ENCODE measurements at places on chromosomes 16 and 17.

DNA sequence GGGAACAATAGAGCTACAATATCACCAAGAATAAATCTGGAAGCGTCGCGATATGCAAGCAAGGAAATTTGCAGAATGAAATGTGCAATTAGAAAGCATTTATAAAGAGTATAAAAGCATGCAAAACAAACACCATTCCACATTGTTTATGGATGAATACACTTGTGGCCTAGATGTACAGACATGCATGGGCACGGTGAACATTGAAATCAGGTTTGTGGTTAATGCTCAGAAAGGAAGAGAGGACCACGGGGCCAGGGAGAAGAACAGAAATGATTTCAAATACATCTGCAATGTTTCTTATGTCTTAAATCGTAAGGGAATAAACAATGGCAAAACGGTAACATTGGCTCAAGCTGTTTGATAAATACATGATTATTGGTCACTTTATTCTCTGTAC is 235.9 kb downstream of the FOXL1 start:
- DNase-seq = no peak

GRCh38 chr16:27583634-27584033 is 33.7 kb downstream of the KATNIP start:
- DNase-seq = no peak

- no peak for DNase-seq
Observed at GRCh38 chr17:41413982-41414381, 10.4 kb downstream of the KRT37 start.

DNA sequence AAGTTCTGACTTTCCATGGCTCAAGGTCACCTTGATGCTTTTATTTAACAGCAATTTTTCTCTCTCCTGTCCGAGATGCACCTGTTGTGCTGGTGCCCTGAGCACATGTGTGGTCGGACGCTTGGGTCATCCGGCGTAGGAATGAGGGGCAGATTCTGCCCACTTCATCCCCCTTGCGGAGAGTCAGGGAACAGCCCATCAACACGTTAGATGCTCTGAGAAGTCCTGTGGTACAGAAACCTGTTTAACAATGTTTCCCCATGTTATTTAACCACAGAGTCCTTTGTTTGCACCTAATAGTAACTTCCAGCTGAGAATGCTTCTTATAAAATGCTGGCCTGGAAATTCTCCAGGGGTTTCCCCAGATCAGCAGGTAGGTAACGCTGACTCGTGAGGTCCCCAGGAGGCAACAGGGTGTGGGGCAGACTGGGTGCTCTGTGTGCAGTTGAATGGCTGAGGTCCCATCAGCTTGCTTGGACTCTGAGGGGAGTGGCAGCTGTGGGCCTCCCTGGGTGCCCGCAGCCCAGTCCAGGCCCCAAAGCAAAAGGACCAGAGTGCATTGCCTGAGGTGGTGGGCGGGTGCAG is 17.8 kb downstream of the DOC2B start:
- no peak for DNase-seq

DNA sequence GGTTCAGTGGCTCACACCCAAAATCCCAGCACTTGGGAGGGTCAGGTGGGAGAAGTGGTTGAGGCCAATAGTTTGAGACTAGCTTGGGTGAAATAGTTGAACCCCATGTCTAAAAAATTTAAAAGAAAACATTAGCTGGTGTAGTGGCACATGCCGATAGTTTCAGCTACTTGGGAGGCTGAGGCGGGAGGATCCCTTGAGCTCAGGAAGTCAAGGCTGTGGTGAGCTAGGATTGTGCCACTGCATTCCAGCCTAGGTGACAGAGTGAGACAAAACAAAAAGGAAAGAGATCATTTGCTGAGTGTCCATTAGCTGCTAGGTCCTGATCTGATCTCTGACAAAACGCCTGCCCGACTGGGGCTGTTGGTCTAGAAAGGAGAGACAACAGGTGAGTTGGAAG is 14.1 kb upstream of the DBNDD1 start:
- peak; percentile 23 for DNase-seq

DNA sequence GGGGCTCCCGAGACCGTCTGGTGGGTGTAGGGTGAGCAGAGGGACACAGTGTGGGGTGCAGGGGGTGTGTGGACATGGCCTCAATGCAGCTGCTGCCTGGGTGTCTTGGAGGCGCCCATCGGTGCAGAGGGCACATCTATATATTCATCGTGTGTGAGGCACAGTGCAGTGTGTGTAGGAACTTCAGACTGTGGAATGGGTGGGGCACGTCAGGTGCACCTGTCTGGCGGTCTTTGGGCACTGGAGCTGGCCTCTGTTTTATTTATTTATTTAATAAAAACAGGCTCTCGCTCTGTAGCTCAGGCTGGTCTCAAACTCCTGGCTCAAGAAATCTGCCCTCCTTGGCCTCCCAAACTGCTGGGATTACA is 16.8 kb downstream of the LASP1 start:
- DNase-seq = no peak

- peak; percentile 96 for DNase-seq
Observed at GRCh38 chr17:50173335-50173941, 7.6 kb downstream of the SGCA start.

DNA sequence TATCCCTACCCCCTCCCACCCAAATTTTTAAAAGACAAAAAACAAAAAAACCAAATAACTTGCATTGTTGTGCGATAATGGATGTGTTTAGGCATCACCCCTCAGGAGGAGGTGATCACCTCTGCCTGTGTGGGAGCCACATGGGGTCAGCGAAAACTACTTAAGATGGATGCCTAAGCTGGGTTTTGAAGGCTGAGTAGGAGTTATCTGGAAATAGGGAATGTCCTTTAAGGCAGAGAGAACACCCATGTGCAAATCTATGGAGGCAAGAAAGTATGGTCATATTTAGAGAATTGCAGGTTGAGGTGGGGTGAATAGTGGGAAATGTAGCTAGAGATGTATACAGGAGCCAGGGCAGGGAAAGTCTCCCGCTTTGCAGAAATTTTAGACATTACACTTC is 5.6 kb upstream of the TACO1 start:
- no peak for DNase-seq

DNA sequence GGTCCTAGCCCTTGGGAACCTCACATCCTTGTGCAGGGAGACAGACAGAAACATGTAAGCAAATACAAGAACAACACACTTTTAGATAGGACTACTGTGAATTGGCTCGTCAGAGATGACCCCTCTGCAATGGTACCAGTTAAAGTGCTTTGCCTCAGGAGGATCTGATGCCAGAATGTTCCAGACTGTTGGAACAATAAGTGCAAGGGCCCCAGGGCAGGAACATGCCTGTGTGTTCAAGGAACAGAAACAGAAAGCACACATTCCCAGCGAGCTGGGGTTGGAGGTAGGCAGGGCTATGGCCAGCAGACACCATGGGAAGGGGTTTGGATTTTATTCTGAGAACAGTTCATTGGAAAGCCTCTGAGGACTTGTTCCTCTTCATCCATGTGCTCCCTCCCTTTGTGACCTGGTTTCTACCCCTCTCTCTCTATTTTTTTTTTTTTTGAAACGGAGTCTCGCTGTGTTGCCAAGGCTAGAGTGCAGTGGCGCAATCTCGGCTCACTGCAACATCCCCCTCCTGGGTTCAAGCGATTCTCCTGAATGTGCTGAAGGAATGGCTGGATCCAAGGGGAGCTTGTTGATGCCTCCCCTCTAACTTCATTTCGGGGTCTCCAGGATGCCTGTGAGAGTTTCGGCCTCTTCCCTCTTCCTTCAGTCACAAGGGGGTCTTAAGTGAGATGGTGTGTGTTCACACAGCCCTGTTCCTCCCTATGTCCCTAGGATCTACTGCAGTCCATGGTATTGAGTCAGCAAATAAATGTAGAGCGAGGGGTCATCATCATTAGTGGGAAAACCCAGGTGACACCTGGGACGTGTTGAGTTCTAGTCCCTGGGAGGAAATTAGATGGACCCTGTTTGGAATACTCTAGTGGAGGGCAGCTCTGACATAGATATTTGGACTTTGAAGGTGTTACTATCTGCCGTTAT is 6.4 kb downstream of the STAT5A start:
- no peak for DNase-seq

GRCh38 chr16:75385507-75386152 is 47.7 kb downstream of the CFDP1 start:
- peak; percentile 82 for DNase-seq

- DNase-seq = no peak
Observed at GRCh38 chr16:81107511-81107910, 11.3 kb upstream of the GCSH start.

- DNase-seq = peak; percentile 22
Observed at GRCh38 chr16:24609740-24610415, 70.5 kb downstream of the RBBP6 start.

- no peak for DNase-seq
Observed at GRCh38 chr17:60661489-60661888, 16.2 kb upstream of the BCAS3 start.

- DNase-seq = peak; percentile 23
Observed at GRCh38 chr16:1174477-1175357, 21.8 kb downstream of the CACNA1H start.

- DNase-seq = no peak
Observed at GRCh38 chr17:36195434-36196130, 976 bp downstream of the CCL3L1 start.

GRCh38 chr17:7220593-7221277 is 997 bp downstream of the ACADVL start:
- peak; percentile 68 for DNase-seq

DNA sequence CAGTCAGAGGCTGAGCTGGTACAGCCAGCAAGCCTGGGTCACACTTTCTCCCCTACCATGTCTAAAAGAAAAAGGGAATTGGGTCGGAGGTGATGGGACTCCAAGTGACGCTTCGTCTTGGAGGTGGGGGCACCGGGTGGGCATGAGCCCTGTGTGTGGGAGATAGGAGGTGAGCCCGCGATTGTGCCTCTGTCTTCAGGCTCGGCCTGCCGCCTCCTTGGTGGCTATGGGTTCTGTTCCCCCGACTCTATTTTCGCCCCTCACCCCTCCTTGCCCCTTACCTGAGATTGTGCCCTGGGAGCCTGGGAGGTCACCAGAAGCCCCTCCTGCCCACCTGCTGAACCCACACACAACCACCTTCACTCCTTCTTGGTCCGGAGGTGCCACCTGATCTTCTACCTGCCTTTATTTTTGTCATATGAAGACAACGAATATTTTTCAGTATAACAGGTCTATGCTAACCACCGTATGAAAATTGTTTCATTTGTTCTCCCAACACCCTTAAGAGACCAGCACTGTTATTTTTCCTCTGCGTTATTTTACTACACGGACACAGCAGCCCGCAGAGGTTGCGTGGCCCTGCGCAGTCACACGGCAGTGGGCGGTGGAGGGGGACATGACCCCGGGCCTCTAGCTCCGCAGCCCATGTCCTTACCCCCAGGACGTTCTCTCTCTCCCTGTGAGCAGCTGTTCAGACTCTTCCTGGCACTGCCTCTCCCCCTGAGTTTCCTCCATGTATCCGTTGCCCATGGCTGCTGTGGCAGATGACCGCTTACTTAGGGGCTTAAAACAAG is 49.9 kb downstream of the ATP2C2 start:
- DNase-seq = no peak

GRCh38 chr17:54907376-54907775 is 6.7 kb downstream of the TOM1L1 start:
- no peak for DNase-seq

GRCh38 chr16:4378999-4379690 is 7.5 kb downstream of the VASN start:
- DNase-seq = no peak

DNA sequence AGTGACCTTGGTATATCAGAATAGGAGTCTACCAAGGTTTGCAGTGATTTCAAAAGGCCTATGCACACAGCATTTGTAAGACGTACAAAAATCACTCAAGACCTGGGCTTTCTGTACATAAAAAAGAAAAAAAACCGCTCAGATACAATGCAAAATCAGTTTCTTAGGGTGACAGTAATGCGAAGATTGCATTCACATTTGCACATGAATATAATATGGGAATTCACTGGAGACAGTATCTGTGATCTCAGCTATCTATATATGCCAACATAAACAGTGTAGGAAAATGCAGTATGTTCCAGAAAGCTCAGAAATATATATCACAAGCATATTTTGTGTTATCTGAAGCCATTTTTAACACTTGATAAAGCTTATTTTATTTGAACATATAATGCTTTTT is 176.4 kb upstream of the MYOCD start:
- no peak for DNase-seq

DNA sequence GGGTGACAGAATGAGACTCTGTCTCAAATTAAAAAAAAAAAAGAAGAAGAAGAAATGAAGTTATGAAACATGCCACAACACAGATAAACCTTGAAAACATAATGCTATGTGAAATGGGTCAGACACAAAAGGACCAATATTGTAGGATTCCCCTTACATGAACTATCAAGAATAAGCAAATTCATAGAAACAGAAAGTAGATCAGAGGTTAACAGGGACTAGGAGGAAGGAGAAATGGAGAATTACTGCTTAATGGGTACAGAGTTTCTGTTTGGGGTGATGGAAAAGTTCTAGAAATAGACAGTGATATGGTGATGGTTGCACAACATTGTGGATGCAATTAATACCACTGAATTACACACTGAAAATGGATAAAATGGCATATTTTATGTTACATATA is 16.3 kb downstream of the RANBP10 start:
- DNase-seq = no peak

DNA sequence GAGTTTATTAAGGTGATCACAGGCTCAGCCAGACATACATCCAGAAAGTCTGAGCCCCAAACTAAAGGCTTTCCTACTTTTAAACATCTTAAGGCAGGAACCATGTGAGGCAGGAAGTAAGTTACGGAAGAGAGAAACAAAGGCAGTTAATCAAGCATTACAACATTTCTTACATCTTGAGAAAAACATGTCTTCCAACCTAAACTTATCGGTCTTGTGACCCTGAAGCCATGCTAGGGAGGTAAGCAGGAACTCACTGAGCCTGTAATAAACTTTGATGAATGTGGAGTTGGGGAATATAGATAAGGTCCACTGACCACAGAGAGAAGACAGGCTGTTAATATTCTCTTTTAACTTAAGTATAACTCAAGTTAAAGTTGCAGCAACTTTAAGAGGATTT is 3.5 kb upstream of the ACSM3 start:
- DNase-seq = no peak

DNA sequence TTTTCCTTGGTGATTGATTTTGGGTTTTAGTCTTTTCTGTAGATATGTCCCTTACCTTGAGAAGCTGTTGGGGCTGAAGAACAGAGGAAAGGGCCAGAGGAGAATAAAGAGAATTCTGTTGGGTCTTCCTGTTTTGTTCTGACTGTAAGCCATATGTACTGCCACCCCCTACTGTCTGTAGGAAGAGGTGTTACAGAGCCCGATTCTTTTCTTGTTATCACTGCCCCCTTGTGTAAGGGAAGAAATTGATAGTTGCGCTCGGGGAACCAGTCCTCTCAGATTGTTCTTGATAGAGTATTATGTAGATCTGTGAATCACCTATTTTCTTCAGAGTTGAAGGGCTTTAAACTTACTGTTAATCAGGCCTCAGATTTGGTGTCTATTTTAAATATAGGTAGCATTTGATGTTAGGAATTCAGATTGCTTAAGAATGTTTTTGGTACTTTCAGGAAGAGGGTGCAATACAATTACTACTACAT is 2.4 kb downstream of the TANC2 start:
- peak; percentile 89 for DNase-seq

DNA sequence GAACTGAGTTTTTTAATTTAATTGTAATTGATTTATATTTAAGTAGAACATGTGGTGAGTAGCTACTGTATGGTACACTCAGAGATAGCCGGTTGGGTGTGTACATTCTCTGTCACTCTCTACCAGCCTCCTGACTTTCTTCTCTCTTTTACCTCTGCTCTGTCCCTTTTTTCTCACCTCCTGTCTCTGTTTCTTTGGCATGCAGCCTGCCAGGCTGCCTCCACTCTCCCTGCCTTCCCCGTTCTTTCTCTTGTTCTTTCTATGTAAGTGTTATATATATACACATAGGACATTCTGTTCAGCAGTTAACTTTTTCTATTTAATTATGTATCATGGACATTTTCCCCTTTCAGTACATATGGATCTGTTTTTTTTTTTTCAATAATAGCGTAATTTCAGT is 50.8 kb downstream of the MRTFB start:
- DNase-seq = no peak
